CD8-positive, alpha-beta memory T cell (primary cell): ENCODE measurements at places on chromosomes 13 and 19.

GRCh38 chr13:111883571-111884343 is 183.2 kb upstream of the SOX1 start:
- no peak for DNase-seq

DNA sequence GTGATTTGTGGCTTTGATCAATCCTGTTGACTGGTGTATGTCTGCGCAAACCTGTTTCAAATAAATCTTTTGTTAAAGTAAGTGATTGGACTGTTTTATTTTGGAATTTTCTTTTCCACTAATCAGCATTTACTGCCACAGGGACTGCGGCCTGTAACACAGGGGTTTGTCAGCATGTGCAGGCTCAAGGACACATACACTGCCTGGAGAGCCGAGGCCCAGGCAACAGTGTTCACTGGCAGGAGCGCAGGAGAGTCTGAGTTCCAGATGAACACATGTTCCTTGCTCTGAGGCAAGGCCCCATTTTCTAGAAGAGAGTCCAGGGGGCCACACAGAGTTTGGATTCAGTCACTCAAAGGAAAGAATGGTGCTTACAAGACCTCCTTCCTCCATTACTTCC is 26.0 kb downstream of the SHISA2 start:
- no peak for DNase-seq

GRCh38 chr13:24247016-24247415 is 62.4 kb upstream of the C1QTNF9 start:
- DNase-seq: no peak

GRCh38 chr19:49098795-49099194 is 13.5 kb downstream of the SNRNP70 start:
- no peak for DNase-seq

- DNase-seq: no peak
Measured at GRCh38 chr13:95188128-95188527, 113.1 kb downstream of the ABCC4 start.

GRCh38 chr19:51514866-51515481 is 13.4 kb upstream of the SIGLEC12 start:
- peak; percentile 21 for DNase-seq

DNA sequence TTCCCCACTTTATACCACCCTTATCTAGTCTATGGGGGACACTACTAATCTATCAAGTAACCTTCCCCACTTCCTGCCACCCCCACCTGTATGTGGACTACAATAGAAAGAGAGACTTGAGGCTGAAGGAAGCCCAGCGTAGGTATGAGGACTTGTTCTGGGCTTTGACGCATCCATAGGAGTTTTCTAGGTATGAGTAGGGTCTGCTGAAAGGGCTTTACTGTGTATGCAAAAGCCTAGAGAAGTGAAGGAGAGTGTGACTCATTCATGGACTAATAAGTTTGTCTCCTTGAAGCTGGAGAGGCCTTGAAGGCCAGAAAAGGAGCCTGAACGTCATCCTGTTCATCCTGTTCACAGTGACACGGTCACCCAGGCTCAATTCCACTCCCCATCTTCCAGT is 21.8 kb downstream of the TINCR start:
- DNase-seq: no peak

GRCh38 chr19:42279155-42279901 is 10.3 kb downstream of the CIC start:
- DNase-seq: no peak

GRCh38 chr19:2763687-2764086 is 19.4 kb downstream of the SGTA start:
- no peak for DNase-seq

DNA sequence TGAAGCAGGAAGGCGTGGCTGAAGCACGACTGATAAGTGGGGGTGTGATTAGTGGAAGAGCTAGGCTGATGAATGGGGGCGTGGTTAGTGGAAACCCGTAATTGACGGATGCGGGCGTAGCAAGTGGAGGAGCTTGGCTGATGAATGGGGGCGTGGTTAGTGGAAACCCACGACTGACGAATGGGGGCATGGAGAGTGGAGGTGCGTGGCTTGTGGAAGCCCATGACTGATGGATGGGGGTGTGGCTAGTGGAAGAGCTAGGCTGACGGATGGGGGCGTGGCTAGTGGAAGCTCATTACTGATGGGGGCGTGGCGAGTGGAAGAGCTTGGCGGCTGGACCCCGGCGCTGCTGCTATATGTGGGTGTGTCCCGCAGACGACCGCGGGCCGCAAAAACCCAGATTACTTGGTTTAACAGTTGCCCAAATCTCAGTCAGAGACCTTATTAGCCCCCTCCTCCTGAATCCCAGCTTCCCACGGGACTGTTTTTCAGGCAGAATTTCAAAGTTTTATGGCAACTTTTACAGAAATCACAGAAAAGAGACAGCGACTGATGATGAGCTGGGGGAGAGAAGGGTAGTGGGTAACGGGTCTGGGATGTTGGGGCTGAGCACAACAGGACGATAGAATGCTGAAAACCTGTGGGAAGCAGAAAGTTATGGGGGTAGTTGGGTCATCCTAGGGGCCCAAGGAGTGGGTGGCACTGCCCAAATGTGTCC is 9.0 kb upstream of the MEIS3 start:
- DNase-seq: peak; percentile 74

DNA sequence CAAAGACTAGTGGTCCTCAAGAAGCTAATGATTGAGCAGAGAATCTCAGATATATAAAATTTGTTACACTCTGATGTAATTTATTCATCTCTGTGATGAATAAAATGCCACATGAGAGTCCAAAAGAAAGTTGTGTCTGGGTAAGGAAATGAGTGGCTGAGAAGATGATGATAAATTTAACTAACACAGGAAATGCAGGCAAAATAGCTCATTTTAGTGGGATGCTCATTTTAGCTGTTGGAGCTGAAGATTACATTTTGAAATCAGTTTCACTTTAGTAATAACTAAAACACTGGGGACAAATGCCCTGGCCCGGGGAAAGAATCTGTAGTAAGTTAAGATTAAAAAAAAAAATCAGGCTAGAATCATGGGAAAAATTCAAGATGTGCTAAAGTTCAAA is 35.2 kb downstream of the SPRY2 start:
- DNase-seq: no peak

GRCh38 chr13:97540696-97541095 is 106.7 kb downstream of the RAP2A start:
- no peak for DNase-seq

DNA sequence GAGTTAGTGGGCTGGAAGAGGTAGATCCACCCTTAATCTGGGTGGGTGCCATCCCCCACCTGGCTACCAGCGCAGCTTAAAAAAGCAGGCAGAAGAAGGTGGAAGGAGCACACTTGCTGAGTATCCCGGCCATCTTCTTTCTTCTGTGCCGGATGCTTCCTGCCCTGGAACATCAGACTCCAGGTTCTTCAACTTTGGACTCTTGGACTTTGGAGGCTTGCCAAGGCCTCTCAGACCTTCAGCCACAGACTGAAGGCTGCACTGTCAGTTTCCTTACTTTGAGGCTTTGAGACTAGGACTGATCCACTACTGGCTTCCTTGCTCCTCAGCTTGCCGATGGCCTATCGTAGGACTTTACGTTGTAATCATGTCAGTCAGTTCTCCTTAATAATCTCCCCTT is 127.6 kb upstream of the GPC6 start:
- DNase-seq: no peak

DNA sequence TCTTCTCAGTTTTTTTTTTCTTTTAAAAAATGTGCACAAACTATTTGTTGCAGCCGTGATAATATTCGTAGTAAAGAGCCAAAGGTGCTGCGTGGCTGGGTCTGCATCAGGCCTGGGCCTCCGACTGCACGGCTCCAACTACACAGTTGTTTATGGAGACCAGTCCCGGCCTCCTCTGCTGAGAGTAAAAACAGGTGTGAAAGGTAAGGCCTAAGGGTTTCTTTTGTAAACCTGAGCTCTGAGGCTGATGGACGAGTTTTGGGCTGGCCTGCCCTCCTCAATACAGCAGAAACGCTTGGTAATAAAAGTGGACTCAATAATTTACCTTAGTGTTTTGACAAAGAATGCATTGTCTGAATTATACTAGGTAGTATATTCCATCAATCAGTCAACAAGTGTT is 3.9 kb downstream of the MBNL2 start:
- no peak for DNase-seq

DNA sequence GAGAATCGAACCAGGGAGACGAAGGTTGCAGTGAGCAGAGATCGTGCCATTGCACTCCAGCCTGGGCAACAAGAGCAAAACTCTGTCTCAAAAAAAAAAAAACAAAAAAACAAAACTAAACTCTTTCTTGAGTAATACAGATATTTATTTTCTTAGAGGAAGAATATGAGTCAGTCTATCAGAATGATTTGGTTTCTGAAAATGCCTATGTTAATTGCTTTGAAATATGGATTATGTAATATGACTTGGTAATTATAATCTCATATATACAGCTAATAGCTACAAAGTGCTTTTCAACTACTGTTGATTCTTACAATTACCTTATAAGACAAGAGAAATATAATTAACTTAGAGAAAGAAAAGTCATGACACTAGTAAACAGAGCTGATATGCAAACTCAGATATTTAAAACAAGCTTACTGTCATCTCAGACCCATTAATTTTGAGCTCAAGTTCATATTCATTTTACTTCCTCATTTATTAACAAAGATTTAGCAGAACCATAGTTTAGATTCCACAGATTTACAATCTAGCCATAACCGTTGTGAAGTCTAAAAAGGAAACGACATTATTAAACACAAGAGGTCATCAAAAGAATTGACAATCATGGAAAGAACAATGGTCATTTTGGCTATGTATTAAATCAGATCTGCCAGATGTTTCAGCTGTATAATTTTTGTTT is 88.0 kb downstream of the TBC1D4 start:
- no peak for DNase-seq

DNA sequence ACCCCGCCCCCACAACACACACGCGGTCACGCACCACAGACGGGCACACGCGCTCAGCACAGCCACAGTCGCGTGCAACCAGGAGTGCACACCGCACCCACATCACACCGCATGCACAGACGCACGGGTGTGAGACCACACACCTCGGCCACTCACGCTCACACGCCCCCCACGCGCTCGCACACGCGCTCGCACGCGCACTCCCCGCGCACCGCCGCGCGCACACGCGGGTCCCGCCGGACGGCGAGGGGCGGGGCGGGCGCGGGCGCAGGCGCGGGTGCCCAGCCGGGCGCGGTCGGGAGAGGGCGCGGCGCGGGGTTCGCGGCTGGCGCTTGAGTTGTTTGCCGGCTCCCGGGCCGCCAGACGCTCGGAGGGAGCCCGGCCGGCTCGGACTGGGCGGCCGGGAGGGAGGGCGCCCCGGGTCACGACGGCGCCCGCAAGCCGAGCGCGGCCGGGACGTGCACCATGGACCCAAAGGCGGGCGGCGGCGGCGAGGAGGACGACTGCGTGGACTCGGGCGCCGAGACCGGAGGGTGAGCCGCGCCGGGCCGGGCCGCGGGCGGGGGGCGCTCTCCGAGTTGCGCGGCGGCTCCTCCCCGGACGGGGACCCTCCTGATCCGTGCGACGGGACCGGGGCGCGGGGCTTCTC is at the start of gene FAM124A:
TSS of gene FAM124A (plus strand) at position 362 of the 649 bp plus-strand sequence. CDS start at position 466, 104 bp downstream.
- DNase-seq: no peak

- DNase-seq: peak; percentile 3
Measured at GRCh38 chr19:23799321-23799720, 40.6 kb upstream of the ZNF681 start.

GRCh38 chr19:1182727-1183126 is 8.7 kb upstream of the SBNO2 start:
- no peak for DNase-seq

DNA sequence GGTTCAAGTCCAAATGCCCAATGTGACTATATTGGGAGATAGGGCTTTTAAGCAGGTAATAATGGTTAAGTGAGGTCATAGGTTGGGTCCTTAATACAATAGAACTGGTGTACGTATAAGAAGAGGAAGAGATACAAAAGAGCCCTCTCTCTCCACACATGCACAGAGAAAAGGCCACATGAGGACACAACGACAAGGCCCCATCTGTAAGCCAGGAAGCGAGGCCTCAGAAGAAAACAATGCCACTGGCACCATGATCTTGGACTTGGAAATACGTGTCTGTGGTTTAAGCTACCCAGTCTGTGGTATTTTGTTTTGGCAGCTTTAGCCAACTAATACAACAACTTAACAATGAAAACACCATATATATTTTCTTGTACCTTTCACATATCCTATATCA is 23.4 kb upstream of the RFC3 start:
- no peak for DNase-seq

GRCh38 chr13:31638577-31638976 is 100.7 kb upstream of the RXFP2 start:
- no peak for DNase-seq
